ENCODE measurements at places on chromosomes 5 and 9.

GRCh38 chr9:121945281-121945680, 147.8 kb downstream of the TTLL11 start:
- DNase-seq: no peak

GRCh38 chr9:70172532-70172931, 86.2 kb upstream of the SMC5 start:
- no peak for DNase-seq

DNA sequence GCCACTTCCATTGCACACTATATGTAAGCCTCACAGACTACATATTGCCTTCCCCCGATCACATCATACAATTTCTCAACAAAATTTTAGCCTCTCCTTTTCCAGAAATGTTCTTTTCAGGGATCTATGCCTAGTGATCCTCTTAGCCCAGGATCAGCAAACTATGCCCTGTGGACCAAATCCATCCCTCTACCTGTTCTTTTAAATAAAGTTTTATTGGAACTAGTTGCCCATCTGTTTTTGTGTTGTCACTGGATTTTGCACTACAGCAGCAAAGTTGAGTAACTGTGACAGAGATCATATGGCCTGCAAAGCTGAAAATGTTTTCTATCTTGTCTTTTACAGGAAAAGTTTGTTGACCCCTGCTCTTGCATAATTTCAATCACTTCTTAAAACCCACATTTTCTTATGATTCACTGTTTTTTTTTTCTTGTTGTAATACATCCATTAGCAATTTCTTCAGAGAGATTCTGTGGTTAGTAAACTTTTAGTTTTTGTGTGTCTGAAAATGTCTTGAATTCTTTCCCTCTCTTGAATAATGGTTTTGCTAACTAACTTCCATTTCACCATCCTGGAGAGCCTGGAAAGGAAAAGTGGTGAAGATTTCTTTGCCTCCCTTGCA, 7.1 kb downstream of the TXNDC8 start:
- no peak for DNase-seq

- DNase-seq: peak; percentile 60
Measured at GRCh38 chr9:99057665-99058625, 47.0 kb upstream of the TGFBR1 start.

GRCh38 chr5:178227929-178228328, 4.7 kb downstream of the PHYKPL start:
- DNase-seq: no peak

DNA sequence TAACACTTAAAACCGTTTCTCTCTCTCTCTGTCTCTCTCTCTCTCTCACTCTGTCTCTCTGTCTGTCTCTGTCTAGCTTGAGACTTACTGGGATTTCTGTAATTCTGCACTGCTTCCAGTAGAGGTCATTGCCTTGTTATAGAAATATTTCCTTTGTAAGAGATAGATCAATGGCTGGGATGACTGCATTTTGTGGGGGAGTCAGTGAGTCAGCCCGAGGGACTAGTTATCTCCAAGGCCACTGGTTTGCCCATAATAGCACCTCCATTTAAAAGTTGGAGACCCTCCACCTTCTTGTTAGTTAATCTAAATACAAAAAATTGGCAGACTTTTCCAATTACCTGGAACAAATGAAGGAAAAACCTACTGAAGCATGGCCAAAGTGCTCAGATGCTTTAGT, 547.2 kb downstream of the LRRC70 start:
- no peak for DNase-seq

DNA sequence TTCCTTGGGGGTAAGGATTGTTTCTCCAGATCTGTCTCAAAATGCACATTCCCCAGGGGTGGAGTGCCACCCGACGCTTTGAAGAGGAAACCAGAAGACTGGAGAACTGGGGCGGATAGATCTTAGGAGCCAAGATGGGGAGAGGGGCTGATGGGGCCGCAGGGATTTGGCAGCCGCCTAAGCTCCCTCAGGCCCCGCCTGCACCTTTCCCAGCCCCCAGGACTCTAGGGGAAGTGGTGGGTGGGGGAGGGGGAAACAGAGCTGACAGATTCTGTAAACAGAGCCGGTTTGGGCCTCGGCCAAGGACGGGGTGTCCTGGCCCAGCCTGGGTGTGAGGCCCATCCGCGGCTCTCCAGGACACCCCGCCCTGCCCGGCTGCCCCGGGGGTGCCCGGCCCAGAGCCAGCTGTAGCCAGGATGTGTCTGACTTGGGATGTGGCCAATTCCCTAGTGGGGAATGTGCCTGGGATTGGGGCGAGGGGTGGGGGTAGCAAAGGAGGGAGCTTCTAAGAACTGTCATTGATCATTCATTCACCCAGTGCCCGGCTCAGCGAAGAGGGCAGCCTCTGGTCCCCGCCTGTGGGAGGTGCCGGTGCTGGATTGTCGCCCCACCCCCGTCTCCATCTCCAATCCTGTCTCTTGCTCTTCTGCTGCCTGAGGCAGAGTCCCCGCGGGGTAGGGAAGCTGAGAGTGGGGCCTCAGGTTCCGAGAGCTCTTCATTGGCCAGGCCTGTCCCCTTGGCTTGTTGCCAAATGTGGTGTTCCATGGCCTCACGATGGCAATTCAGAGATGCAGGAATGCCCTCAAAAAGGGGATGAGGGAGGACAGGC, 54.8 kb upstream of the CDKN2AIPNL start:
- peak; percentile 68 for DNase-seq

DNA sequence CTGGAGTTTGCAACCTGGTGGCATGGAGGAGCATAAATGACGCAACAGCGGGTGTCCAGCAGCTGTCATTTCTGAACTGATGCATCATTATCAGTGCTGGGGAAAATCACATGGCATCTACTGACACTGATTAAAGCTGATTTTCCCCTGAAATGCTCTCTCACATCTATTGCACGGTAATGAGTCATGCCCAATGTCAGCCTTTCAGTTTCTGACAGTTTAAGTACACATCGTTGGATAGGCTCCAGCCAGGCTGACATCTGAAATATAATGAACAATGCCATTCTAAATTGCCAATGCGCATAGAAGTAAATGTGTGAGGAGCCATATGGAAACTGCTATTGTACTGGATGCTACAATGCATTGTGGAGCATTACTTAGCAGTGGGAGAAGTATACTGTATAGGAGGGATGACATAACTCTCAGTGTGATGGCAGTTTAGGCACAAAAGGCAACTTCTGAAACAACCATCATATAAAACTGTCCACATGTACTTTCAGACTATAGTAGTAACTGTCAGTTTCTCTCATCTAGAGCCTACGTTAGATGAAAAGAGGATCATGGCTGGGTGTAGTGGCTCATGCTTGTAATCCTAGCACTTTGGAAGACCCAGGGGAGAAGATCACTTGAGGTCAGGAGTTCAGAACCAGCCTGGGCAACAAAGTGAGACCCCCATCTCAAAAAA, 389.3 kb upstream of the DMAC1 start:
- DNase-seq: no peak

- DNase-seq: no peak
Measured at GRCh38 chr5:34597034-34598027, 58.8 kb upstream of the RAI14 start.

GRCh38 chr5:139369181-139369580, 13.9 kb downstream of the SLC23A1 start:
- no peak for DNase-seq

DNA sequence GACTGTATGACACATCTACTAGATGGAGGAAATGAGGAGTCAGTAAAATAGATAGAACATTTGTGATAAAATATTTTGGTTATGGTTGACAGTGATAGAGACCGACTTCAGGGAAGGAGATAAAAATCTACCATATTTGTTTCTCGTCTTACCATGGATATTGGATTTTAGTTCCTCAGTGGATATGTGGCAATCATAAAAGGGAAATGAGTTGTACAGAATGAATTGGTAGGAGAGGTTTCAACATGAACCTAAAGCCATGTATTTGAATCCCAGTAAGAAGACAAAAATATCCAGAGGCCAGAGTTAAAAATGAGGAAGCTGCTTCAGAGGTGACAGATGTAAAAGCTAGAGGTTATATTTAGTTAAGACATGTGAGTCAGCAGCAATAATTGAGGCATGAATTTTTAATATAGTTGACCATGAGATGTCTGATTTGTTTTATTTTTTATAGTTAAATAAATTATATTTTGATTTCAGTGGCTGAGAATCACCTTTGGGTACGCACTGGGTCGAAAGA, 480.4 kb upstream of the TUSC1 start:
- DNase-seq: no peak
